MM.1S (cell line): ENCODE measurements at places on chromosomes 2 and 18.

- no peak for DNase-seq
These were observed 17.9 kb upstream of the SDC1 start for GRCh38 chr2:20242727-20243377.

DNA sequence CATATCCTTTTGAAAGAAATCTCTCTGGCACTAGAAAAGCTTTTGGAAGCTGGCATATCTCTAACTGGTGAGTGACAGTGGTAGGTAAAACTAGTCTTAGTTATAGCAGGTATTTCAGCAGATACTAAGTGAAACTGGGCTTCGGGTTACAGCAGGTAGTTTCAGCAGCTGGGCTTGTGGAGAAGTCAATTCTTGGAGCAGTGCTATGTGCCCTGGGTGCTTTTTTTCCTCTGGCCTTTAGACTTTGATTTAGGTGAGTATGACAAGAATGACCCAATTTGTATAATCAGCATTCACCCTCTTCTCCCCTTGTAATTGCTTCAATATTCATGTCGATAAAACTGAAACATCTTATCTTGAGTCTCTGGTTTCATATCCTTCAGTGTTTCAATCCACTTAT lies 123.1 kb downstream of the KYNU start:
- DNase-seq = peak; percentile 59

DNA sequence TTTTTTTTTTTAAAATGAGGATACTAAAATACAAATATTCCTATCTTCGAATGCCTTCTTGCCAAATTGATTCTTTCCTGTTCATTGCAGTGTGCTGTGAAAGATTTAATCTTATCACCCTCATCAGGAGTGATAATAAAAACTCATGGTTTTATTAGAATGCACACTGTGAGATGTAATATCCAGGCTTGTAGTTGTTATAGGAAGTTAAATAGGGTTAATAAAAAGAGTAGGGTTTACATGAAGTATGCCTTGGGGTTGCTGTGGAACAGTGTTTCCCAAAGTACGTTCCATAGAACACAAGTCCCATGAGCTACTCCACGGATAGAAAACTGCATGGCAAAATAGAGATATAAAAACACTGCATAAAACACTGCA lies 191.9 kb downstream of the SPP2 start:
- DNase-seq = no peak

- DNase-seq = no peak
These were observed 32.5 kb downstream of the CPO start for GRCh38 chr2:206971805-206972204.

DNA sequence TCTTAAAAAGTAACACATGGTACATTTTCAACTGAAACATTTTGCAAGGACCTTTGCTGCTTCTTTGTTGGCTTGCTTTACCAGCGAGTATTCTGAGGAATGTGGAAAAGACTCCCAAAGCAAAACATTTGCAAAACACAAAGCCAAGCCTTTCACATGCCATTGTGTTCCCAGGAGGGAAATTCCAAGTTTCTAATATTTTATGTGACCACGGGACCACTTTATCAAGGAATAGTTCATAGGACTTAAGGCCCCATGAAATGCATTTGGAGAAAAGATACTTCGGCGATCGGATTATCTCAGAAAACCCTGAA lies 26.2 kb downstream of the CYP27C1 start:
- DNase-seq = no peak

- no peak for DNase-seq
These were observed 16.7 kb downstream of the PKDCC start for GRCh38 chr2:42064417-42064942.

DNA sequence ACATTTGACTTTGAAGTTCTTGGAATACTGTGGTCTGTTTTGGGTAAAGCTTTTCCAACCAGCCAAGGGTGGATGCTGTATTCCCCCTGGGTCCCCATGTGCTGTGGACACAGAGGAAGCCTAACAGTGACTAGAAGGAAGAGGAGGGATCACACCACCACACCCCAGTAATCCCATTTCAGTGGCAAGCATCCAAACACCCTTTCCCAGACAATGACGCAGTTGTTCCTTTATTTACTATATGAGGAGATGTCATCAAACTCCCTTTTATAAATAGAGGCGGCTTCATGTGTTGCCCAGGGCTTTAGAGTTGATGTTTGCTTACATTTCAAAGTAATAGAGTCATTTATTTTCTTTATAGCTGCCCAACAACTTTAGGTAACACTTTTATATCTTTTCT lies 959.4 kb upstream of the GYPC start:
- no peak for DNase-seq

DNA sequence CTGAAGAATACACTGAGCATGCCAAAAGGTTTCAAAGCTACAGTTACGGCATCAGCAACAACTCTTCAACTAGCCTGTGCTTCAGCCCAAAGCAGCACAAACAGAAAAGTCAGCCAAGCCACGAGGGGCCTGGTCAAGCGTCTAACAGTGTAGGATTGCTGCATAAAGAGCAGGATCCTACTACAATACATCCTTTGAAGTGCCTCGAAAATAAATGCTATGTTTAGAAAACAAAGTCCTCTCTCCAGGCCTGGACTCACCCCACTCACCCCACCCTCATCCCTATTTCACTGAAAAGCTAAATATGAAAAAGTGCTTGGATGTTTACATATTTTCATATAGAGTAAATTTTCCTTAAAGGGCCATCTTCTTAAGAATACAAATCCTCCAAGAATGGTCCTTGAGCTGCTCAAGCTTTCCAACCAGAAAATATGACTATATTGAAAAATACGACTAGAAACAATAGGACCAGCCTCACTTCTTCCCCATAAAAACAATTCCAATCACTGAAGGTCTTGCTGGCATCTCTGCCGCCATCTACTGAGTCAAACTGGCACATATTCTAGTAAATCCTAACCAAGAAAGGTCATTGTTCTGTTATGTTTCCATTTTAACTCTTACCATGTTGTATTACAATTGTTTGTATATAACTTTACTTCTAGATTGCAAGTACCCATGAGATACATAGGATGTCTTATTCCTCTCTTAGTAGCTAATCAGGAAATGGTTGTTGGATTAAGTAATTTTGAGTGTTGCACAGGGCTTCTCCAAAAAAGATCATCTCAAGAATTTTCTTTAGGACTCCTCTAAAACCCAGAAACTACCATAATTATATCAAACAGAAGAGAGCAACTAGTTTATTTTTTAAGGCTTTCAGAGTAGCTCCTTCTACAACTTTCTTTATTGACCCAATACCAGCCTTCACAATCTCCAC lies 63.6 kb downstream of the CLHC1 start:
- peak; percentile 52 for DNase-seq

DNA sequence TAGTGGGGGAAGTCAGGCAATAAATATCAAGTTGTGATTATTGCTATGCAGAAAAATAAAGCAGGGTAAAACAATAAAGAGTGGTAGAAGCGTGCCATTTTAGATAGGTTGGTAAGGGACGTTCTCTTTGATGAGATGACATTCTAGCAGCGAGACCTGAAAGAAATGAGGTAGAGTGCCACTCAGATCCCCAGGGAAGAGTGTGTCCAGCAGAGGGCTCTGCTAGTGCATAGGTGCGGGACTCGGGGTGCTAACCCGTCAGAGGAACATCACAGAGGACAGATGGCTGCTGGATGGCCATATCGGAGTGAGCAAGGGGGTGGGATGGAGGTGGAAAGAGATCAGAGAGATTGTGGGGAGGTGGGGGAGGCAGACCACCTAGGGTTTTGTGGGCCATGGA lies 16.3 kb upstream of the GTF2A1L start:
- DNase-seq = peak; percentile 40

DNA sequence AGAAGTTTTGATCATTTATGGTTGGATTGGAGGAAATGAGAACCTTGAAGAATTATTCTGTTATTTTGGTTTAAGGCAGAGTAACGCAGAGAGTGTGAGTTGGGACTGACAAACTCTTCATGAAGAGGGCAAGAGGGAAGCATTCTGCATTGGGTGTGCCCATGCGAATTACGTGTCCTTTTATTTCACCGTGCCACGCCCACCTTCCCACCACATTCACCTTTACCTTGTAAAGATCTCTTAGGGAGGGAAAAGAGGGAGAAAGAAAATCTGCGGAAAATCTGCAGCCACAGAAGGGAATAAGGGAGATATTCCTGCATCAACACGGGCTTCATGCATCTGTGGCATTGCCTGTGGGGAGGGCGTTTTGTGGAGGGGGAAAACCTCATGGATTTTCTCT lies 31.8 kb downstream of the SLC9A4 start:
- no peak for DNase-seq

DNA sequence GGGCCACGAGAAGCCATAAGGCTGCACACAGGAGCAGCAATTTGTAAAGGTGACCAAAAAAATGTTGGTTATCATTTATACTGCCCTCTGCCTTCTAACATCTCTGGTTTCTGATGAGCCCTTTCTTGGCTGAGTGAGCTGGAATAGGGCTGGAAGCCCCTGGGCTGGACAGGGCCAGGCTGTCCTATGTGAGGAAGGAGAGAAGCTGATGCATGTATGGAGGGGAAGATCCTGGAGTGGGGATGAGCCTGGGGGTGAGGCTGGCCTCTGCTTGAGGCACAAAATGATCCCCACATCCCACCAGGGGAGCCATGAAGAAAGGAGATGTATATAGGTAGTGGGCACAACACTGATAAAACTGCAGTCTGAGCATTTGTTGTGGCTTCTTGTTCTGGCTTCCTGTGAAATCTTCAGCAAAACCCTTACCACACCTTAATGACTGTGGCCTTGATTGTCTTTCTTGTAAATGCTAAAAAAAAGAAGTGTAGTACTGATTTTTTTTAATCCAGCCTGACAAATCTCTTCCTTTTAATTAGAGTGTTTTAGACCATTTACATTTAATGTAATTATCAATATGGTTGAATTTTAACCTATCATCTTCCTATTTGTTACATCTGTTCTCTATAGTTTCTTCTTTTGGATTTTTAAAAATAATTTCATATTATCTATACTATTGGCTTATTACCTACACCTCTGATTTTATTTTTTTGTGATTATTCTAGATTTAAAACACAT lies 5.6 kb downstream of the SNED1 start:
- DNase-seq = no peak

DNA sequence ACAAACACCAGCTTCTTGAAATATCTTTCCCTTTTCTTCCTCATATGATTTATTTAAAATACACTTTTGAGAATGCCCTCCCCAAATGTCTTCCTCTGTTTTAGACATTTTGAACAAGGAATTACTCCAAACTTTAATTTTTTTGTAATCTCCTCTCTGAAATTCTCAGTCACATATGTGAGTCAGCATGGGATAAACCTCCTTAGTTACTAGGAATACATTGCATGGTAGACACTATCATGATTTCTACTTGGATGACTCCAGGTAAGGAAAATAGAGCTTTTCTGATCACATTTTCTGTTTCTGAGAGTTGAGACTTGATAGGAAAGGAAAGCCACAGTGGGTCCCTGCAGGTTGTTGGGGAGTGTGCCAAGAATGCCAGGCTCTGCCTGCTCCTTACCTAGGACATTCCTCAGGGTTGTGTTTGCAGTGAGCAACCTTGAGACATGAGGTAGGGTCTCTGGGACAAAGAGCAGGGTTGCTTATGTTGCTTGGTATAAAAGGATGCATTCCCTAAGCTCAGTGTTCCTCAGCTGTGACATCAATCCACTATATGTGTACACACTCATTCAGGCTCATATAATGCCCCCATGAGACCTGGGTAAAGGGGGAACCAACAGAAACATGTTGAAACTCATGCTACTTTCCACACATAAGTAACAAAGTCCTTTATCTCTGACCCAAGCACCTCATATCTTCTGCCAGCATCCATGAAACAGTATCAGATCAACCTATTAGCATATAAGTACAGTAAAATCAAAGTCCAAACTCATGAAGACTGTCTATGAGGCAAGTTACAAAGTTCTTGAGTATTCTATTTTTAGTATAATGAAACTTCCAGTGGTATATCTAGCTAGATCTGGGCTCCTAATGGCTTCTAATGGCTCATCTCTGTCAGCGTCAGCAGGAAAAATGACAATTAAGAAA lies 112.8 kb upstream of the SCN1A start:
- no peak for DNase-seq

DNA sequence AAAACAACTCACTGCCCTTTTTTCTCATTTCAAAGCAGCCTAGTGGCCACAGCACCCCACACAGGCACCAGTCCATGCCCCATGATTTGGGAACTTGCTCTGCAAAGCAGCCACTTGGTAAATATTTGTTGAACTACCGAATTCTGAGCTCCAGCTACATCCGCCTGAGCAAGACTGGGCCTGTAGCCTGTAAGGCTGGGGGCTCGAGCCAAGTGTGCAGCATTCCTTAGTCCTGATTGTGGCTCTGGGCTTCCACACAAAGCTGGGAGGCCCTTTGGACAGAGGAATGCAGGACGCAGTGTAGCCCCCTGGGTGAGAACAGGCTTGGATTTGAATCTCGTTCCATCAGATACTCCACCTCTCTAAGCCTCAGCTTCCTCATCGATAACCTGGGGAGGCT lies 88.4 kb downstream of the ACTR2 start:
- no peak for DNase-seq

GRCh38 chr18:12777500-12777944 lies 74.7 kb downstream of the PSMG2 start:
- no peak for DNase-seq

- no peak for DNase-seq
These were observed 33.7 kb upstream of the APCDD1 start for GRCh38 chr18:10420561-10421352.

DNA sequence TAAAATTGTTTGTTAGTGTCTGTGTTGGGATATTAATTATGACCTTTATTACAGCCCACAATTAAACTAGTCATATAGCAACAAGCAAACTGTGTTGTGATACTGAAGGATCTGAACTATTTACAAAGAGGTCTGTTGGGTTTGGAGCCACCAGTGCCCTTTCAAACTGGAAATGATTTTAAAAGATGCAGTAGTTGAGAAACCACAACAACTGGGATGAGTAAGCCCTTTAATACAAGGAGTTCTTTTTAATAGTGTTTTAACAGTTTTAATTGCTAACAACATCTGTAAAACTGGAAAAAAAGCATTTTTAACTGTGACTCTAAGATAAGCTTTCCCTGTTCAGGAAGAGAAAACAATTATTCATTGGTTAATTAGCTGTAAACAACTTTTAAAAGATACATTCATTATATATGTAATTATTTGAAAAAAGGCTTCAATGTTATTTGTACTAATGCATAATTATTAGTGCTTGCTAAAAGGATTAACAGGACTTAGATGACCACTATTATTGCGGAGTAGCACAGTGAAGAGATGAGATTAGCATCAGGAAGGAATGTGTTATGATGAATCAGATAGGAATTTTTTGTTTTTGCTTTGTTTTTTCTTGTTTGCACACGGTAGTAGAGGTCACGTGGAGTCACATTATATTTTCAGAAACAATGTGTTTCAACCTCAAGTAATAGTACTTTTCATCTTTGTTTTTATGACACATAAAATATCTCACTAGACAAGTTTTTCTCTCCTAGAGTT lies 392.7 kb upstream of the FANCL start:
- DNase-seq = no peak

- no peak for DNase-seq
These were observed 52.3 kb upstream of the ROCK1 start for GRCh38 chr18:21163647-21164547.

- DNase-seq = no peak
These were observed 132.9 kb downstream of the MYO5B start for GRCh38 chr18:50061876-50062517.
